ENCODE measurements at places on chromosomes 2 and 18. TPM values are rescaled to one million over a fixed set of nuclear protein-coding genes. Genes with fewer than 3 reads are reported as not detected.

The SATB2 gene
- total RNA-seq: 3.9 TPM

The MYCN gene
- total RNA-seq: not detected

The ST8SIA5 gene
- 0.02 TPM for total RNA-seq

The CRYGD gene
- not detected for total RNA-seq

The GREB1L gene
- 2.2 TPM for total RNA-seq

The SOCS6 gene
- 37.4 TPM for total RNA-seq

The SCN3A gene
- total RNA-seq: not detected

The OSR1 gene
- total RNA-seq: 9.0 TPM

The DTNB gene
- 9.6 TPM for total RNA-seq

The TSPYL6 gene
- not detected for total RNA-seq

The REEP1 gene
- 0.57 TPM for total RNA-seq

The GTF3C2 gene
- total RNA-seq: 62.4 TPM

The FOXD4L1 gene
- total RNA-seq: 0.31 TPM

The ABCA12 gene
- total RNA-seq: 0.19 TPM

The STARD6 gene
- total RNA-seq: not detected

The REG3A gene
- total RNA-seq: not detected

The LIMS4 gene
- 0.59 TPM for total RNA-seq

The ABCG8 gene
- total RNA-seq: not detected

The CHRNG gene
- not detected for total RNA-seq

The GPBAR1 gene
- total RNA-seq: 0.15 TPM

The DSG4 gene
- total RNA-seq: 0.02 TPM

The OR6B2 gene
- not detected for total RNA-seq

The HOXD10 gene
- total RNA-seq: 7.5 TPM

The IL1RL1 gene
- 1.1 TPM for total RNA-seq

Measured in A549 treated with DMSO at 1 μM for 4 hours (cell line).